ENCODE measurements at places on chromosomes 1 and 21. TPM values are rescaled to one million over a fixed set of nuclear protein-coding genes. Genes with fewer than 3 reads are reported as not detected.

The MATN1 gene
- under 0.01 TPM for total RNA-seq

The TAGLN2 gene
- total RNA-seq: 470 TPM

The RAP1GAP gene
- not detected for total RNA-seq

The TEKT2 gene
- total RNA-seq: 0.10 TPM

The LMX1A gene
- not detected for total RNA-seq

The SYCP1 gene
- not detected for total RNA-seq

The ZNF697 gene
- total RNA-seq: 24.5 TPM

The CLCNKB gene
- total RNA-seq: under 0.01 TPM

The KAZN gene
- 5.4 TPM for total RNA-seq

The SLX9 gene
- total RNA-seq: 22.2 TPM

The FNDC5 gene
- 0.33 TPM for total RNA-seq

The LMOD1 gene
- total RNA-seq: under 0.01 TPM

The CAPN8 gene
- not detected for total RNA-seq

The MAP3K7CL gene
- 6.7 TPM for total RNA-seq

The PBX1 gene
- 12.1 TPM for total RNA-seq

The FNBP1L gene
- 82.3 TPM for total RNA-seq

The LCE2A gene
- not detected for total RNA-seq

The PLA2G4A gene
- 30.4 TPM for total RNA-seq
